ENCODE measurements at places on chromosomes 16 and 17.

GRCh38 chr17:81556863-81557262 lies 4.7 kb upstream of the FAAP100 start:
- DNase-seq, result no peak

- DNase-seq, result no peak
Observed at GRCh38 chr17:40110026-40110845, 9.8 kb upstream of the NR1D1 start.

DNA sequence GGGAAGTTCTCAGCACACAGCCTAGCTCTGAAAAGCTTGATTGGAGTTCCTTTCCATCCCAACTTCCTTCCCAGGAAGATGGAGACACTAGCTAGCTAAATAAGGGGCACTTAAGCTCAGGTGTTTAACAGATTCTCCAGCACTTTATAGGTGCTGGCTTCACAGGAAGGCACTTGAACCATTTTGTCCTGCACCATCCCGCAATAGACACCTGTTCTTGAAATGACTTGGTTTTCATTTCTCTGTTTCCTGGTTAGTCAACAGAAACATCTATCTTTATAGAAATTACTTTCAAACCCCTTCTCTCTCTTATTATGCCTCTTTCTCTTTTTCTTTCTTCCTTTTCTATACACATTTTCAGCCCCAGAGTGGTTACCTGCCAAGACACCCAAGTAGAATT lies 409.9 kb upstream of the ZFHX3 start:
- DNase-seq, result no peak

- no peak for DNase-seq
Observed at GRCh38 chr17:10063730-10064241, 134.6 kb downstream of the GAS7 start.

DNA sequence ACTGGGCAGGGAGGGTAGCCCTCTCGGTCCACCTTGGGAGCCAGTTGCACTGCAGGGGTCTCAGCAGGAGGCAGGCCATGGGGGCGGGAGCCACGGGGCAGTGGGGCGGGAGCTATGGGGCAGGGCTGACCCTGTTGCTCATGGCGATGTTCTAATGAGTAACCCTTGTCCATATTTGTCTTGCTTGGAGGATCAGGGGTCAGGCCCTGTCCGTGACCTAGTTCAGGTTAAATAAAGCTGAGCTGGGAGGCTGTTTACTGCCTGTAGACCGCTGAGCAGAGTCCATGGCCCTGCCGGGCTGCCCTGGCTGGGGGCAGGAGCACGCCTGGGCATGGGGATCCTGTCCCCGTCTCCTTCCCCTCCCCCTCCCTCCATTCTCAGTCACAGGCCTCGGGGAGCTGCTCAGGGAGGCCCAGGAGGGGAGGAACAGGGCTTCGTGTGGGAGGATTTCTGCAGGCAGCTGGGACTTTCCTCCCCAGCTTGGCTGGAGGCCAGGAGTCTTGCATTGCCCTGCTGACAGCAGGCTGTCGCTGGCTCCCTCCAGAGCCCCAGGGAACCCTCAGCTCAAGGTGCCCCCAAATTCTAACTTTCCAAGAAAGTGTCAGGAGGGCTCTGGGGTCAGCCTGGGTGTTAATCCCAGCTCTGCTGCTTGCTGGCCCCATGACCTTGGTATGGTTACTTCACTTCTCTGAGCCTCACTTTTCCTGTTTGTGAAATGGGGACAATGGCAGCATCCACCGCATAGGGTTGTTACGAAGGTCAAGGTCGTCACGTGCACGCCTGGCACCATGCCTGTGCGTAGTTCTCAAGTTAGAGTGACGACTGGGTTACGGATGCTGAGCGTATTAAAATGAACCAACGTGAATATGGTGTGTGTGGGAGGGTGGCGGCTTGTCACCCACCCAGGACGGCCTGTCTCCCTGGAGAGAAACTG lies 6.1 kb upstream of the SERPINF2 start:
- no peak for DNase-seq

DNA sequence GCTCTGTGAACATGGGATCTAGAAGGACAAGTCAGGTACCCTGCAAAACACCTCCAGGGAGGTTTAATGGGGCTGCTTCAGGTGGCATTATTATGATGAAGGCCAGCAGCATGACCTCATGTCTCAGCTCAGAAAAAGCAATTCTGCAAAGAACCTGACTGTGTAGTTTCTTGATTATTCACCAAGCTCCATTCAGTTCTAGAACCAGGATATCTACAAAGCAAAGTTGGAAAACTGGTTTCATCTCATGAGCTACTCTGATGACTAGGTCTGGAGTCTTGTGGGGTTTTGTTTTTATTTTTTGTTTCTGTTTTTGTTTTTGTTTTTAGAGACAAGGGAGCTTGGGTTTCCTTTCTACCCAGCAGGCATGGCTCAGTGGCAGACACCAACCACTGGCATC lies 19.0 kb upstream of the LRRC37A3 start:
- no peak for DNase-seq

GRCh38 chr16:58495521-58496331 lies 4.2 kb upstream of the NDRG4 start:
- no peak for DNase-seq

Measured in activated CD8-positive, alpha-beta T cell treated with anti-CD3 and anti-CD28 coated beads, Interleukin-2, amount 10 ng/mL, durations not matched to agents 7 days and 5 days (primary cell).